ENCODE measurements at places on chromosomes 4 and X.

GRCh38 chr4:82614838-82615449 is 53.2 kb upstream of the TMEM150C start:
- no peak for DNase-seq

DNA sequence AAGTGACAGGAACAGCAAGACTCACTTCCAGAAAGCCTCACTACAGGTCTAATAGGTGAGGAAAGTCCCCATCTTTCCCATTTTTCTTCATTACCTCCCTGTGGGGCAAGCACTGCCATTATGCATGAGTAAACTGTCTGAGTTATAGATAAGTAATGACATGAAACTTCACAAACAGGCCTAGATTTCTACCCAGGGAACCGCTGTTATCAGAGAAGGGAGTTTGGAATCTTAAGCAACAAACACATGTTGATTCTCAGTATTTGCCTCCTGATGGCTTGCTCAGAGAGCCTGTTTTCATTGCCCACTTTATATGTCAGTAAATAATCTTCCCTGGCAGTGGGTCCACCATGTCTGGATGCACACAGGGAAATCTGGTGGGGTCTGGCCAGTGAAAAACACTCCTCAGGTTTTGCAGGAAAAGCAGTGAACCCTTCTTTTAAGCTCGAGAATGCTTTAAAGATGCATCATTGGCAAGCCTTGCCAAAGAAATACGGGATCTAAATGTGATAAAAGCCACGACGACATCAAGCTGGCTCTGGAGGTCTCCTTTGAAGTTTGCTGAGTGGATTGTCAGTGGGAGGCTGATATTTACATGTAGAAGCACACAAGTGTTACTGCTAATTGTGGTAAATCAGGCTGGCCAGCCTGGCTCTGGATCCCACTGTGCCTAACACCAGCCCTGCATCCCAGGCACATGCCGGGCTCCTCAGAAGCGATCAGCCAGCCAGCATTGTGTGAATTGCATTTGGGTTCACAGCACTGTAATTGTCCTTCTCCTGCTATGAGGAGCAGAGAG is 25.2 kb downstream of the PDGFRA start:
- no peak for DNase-seq

DNA sequence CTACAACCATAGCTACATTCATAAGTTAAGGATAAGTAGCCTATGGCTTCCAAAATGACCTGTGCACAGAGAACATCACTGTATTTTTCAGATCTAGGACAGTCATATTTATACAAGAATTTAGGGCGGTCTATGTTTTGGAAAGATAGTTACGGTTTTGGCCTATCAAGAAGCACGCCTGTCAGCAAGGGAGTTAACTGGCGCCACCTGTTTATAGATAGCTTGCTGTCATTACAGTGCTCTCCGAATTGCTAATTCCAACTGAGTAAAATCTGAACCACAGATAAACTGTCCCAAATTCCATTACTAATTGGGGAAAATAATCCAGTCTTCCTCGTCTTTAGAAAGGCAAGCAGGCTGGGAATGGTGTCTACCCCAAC is 646 bp downstream of the ABCB7 start:
- peak; percentile 27 for DNase-seq

DNA sequence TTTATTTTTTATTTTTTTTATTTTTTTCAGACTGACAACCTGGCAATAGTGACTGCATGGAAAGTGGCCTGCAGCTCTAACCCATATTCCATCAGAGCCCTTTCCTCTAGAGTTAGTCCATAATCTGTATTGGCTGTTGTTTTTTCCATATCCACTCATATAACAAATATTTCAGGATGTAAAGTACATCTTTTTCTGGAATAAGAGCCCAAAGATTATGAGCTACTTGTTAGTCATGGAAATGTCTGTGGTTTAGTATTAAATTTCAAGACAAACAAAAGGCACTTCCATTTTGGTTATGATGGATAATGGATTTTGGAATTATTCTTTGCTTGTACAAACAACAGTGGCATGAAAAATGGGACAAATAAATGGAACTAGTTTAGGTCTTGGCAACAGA is 296.0 kb upstream of the HS3ST1 start:
- DNase-seq: no peak

- DNase-seq: no peak
Observed at GRCh38 chr4:182351485-182351884, 108.3 kb downstream of the TENM3 start.

- DNase-seq: peak; percentile 78
Observed at GRCh38 chr4:26081795-26082498, 167.9 kb downstream of the SMIM20 start.

DNA sequence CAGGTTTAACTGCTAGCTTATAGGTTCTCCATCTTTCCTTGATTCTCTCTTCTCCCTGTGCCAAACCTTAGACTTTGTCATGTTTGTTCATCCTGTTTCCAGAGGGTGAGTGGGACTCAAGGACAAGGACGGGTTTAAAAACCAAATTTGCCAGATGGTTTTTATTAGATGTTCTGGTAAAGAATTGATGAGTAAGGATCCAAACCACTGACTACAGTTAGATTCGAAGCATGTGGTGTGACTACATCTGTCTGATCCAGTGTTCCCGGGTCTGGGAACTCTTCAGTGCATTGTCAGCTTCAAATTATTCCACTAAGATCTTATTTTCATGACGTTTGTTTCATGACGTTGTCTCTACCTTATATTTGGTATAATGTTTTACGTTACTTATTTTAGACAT is 37.5 kb downstream of the MTMR1 start:
- no peak for DNase-seq

DNA sequence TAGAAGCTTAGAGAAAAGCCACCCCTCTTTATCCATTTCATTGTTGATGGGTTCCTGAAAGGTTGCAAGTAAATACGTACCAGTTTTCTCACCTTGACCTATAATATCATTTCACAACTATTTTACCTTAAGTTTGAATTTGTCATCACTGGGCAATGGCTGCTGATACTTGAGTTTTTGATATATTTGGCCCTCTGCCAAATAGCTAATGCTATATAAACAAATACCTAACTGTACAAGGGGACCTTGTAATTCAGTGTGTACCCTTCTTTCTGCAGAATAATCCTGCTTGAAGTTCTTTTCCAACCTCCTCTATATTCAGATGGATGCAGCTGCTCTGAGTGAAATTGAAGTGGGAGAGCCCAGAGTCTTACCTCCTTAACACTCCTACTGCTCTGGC is 19.0 kb upstream of the GLUD2 start:
- peak; percentile 45 for DNase-seq

GRCh38 chr4:534101-534575 is 35.1 kb downstream of the PIGG start:
- DNase-seq: no peak

- no peak for DNase-seq
Observed at GRCh38 chr4:71533121-71533520, 194.3 kb downstream of the SLC4A4 start.

DNA sequence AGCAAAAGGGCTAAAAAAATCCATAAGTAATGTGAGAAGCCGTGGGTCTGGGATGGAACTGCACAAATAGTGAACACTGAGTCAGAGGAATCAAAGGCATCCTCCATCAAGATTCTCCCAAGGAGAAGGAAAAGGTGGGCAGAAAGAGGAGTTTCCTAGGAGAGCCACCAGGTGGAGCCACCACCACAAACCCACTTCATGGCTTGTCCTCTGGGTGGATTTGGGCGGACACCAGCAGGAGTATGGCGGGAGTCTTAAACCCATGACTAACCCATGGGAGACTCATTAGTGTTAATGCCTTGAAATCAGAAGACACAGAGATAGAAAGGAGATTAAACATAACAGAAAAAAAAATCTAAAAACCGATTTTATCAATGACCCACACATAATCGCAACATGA is 147.7 kb downstream of the SH3KBP1 start:
- DNase-seq: peak; percentile 45

- no peak for DNase-seq
Observed at GRCh38 chrX:37331546-37331945, 17.6 kb upstream of the PRRG1 start.

DNA sequence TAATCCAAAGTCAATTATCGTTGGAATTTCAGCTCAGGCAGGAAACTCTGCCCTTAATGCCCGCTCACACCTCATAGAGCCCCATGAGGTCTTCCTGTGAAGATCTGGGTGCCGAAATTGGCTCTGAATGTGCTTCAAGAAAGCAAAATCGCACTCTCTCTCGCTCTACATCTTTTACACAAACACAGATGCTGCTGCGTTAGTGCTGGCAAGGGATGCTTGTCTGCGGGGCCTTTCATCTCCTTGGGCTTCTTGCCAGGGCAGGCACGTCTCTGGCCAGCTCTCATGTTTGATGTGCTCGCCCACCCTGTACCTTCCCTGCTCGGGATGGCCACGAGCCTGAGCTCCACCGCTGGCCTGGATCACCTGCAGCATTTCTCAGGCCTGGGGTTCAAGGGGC is 66.5 kb downstream of the CLCN4 start:
- DNase-seq: peak; percentile 24

- DNase-seq: no peak
Observed at GRCh38 chr4:109699553-109700225, 3.6 kb downstream of the CASP6 start.

DNA sequence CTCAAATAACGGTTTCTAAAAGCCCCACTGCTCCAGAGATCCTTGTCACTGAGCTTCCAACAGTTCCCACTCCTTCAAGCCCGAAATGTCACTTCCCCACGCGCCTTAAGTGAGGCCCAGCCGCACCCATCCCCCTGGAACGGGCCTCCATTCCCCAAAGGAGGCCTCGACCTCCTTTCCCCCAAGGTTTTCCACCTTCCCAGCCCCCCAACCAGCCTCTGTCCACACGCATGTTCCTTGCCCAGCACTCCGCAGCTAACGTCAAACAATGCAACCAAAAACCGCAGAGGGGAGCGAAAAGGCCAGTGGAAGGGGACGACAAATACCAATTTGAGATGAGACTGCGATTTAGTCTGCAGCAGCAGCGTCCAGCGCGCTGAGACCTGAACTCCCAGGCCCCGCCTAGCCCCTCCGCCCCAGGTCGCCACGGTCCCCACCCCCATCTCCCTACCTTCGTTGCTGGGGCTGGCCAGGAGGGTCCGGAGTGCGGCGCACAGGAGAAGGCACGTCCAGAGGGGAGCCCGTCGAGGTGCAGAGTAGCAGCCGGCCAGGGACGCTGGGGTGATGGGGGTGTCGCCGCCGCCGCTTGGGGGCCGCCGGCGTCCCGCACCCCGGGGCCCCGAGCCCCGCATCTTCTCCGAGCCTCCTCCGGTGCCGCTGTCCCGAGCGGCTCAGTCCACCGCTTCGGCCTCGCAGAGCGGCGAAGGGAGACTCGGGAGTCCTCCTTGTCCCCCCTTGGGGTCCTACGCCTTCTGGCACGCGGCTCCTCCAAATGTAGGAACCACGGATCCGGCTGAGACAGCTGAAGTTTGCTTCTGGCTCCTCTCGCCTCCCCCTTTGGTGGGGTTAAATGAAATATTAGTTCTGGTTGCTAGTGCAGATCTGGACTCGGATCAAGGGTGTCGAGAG is 924 bp downstream of the EPHA5 start:
- no peak for DNase-seq

GRCh38 chrX:47168495-47169073 is 23.6 kb downstream of the RBM10 start:
- no peak for DNase-seq

- no peak for DNase-seq
Observed at GRCh38 chr4:41221850-41222645, 7.7 kb upstream of the APBB2 start.

GRCh38 chr4:141004823-141005222 is 128.4 kb downstream of the RNF150 start:
- DNase-seq: no peak

GRCh38 chr4:1039493-1040343 is 28.3 kb downstream of the FGFRL1 start:
- DNase-seq: no peak

DNA sequence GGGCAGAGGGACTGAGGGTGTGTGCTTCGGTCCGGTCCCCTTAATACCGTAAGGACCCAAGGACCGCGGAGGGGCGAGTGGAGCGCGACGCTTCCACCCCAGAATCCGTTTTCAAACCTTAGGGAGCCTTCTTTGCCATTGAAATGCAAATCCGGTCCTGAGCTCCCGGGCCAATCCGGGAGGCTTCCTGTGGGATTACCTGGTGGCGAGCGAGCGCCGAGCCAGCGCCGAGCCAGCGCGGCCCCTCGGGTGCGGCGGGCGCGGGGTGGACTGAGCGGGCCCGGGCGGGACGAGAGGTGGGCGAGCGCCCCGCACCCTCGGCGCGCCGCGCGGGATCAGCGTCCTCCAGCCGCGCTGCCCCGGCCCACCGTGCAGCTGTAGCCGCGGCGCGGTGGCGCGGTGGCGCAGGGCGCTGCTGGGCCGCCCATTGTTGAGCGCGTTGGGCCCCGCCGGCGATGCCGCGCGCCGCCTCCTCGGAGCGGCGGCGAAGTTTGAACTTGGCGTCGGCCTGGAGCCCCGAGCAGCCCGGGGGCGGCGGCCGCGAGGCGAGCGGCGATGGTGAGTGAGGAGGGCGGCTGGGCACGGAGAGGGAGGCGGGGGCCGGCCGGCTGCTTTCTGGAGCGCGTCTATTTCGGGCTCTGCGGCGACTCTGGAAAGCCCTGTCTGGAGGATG is 208.7 kb downstream of the SOWAHB start:
- DNase-seq: peak; percentile 64

DNA sequence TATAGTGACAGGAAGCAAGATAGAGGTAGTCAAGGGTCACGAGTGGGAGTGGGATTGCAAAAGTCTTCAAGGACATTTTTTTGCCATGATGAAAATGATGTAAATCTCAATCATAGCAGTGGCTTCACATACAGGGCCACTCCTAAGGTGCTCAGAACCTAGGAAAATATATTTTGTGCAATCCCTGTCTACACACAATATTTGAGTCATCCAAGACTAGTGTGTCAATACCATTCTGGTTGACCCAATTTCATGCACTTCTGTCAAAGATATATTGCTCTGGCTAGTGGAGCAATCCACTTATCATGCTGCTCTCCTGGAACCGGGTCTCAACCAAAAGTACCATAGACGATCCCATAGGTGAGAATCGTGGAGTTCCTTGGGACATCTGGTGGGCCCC is 24.2 kb upstream of the XPNPEP2 start:
- no peak for DNase-seq

- DNase-seq: peak; percentile 29
Observed at GRCh38 chrX:16278927-16279326, 111.6 kb downstream of the MAGEB17 start.

DNA sequence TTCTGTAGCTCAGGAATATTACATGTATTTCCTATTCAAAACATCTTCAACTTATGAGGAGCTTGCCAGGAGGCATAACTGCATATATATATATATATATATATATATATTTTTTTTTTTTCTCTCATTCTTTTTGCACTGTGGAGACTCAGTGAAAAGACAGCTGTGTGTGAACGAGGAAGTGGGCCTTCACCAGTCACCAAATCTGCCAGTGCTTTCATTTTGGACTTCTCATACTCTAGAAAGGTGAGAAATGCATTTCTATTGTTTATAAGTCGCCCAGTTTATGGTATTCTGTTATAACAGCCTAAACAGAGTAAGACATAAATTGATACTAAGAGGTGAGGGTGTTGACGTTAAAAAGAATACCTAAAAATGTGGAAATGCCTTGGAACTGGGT is 710.6 kb downstream of the TRAM1L1 start:
- DNase-seq: no peak

DNA sequence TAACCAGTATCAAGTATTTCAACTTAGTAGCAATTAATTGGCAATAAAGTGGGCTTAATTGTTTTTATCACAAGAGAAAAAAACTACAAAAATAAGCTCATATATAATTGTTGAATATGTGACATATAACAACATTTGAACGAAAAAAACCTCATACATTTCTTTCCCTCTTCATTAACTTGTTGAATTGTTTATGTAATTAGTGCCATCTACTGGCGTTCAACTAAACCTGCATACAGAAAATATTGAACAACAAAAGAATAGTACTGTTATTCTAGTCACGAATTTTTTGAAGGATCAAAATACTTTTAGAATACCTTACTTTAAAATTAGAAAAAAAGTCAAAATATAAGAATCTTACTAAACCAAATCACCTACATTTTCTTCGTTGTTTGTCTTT is 586.5 kb upstream of the FTHL17 start:
- DNase-seq: peak; percentile 25

All from NCI-H1092 treated with DMSO at 0.1 percent for 48 hours (cell line).